Stimulated activated CD8-positive, alpha-beta memory T cell treated with anti-CD3 and anti-CD28 coated beads, Interleukin-4, amount 100 ng/mL, for 1 hour (primary cell): ENCODE measurements at places on chromosomes 11 and 22.

DNA sequence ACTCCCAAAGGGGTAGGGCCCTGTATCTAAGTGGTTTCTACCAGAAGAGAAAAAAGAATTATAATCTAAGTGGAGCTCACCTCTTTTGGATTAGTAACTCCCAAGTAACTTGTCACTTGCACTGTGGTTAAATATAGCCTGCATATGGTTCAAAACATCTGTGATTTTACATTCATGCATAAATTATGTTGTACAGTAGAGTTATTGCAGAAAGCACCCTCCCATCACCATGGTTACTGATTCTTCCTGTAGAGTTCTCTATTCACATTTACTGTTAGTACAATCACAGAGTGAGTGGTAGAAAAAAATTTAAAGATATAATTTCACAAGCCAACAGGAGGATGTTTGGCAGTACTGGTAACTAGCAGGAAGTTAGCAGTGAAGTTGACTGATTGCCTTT, 80.4 kb downstream of the LRRC4C start:
- DNase-seq = no peak

- DNase-seq = no peak
Observed at GRCh38 chr22:24952837-24953383, 394 bp downstream of the KIAA1671 start.

DNA sequence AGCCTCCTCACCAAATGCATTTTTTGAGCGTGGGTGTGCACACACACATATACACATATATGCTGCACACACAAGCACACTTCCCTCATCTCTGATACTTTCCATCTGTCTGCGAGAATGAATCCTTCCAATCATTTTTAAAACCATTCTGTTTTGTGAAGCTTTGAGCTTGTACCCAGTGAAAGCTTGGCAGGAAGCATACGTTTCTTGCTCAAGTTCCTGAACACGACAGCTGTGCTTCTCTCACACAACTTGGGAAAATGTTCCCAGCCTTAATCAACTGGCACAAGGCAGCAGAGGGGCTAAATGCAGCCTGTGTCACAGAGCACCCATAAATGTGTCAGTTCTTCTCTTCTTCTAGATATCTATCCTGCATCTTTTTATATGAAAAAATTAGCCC, 524.0 kb upstream of the KIRREL3 start:
- no peak for DNase-seq

- DNase-seq = no peak
Observed at GRCh38 chr11:69978841-69979614, 99.1 kb upstream of the ANO1 start.

DNA sequence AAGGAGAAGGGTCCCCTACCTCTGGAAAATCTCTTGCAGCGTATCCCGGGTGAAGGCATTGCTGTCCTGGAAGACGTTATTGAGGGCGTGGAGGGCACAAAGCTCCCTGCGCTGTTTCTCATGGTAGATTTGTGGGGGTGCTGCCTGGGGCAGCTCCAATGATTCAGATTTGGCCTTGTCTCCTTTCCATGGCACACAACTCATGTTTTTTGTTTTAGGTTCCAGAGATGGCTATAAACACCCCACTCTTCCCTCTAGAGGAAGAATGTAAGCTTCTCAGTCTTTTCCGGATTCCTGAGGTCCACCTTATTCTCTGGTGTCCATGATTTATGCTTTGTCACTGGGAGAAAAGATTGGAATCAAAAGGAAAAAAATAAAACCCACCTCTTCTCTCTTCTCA, 959 bp downstream of the JOSD1 start:
- DNase-seq = no peak

DNA sequence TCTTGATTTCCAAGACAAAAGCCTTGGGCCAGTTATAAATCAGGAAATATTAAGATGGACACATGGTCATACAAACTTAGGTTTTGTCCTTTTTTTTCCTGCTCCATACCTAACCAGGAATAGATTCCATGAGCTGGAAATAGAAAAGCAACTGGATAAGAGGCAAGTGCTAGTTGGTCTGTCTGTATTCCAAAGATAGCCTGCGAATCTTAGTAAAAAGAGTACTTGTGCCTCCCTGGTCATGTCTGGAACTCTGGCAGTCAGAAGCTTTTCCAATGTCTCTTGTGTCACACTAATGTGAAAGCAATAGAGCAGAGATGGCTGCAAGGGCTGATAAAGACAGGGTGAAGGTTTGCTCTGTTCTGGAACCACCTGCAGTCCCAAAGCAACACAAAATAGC, 590.2 kb upstream of the ANO5 start:
- no peak for DNase-seq

DNA sequence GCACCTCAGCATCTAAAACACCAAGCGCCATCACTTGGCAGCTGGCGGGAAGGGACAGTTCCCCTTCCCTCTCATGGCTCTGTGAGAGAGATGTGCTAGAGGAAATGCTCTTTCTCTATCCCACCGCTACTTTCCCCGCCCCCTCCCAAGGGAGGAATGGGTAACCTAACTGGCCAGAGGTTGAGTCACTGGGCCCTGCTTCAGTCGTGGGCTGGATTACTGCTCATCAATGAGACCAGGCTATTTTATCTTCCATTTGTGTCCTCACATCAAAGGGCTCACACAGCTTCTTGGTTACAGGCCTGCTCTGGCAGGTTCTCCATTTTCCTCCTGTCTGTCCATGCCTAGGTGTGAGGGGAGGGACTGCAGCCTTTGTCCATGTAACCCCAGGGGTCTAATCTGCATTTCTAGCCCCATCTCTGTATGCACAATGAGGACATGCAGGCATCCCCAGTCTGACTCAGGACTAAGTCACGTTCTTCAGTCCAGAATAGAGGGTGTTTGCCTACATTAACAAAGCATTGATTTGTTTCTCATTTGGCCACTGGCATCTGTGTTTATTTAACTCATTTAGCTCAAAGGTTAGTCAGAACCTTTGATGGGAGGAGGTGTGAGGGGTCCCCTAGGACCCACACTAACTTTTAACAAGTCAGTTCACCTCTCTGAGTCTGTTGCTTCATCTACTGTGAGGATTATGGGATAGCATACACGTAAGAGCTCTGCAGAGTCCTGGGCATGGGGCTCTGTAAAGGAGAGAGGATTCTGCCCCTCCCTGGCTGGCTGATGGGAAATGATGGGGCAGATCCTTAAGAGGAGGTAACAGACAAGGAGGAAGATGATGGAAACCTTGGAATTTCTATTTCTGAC, 99.1 kb downstream of the XRRA1 start:
- no peak for DNase-seq

DNA sequence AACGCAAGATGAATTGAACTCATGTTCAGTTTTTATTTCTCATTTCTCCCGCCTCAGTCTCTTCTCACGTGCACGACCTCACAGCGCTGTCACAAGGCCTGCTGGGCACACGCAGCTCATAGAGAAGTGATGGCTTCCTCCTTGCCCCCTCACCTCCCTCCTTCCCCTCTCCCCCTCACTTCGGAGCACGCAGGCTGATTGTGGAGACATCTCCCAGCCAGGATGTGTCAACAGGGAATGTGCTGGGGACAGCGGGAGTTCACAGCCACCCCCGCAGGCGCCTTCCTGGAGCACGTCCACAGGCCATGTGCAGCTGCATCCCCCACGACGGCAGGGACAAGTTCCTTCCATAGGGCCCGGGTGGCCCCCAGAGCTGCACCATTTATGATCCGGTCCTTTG, 29.1 kb upstream of the KRTAP5-6 start:
- DNase-seq = no peak

DNA sequence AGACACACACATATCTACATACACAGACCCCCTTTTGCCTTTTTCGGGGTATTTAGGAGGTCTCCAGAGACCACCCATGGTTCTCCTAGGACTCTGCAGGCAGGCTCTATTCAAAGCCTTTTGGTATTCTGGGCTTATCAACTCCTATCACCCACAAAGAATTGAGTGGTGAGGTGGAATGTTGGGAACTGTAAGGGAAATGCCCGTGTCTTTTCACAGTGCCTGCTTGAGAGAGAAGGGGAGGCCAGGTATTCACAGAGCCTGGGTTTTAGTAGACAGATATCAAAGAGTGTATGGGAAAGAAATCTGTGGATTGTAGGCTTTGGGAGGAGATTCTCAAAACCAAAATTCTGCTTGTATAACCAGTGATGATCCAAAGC, 44.0 kb upstream of the CSNK2A3 start:
- no peak for DNase-seq

- DNase-seq = no peak
Observed at GRCh38 chr11:16909359-16910035, 104.7 kb downstream of the PLEKHA7 start.

DNA sequence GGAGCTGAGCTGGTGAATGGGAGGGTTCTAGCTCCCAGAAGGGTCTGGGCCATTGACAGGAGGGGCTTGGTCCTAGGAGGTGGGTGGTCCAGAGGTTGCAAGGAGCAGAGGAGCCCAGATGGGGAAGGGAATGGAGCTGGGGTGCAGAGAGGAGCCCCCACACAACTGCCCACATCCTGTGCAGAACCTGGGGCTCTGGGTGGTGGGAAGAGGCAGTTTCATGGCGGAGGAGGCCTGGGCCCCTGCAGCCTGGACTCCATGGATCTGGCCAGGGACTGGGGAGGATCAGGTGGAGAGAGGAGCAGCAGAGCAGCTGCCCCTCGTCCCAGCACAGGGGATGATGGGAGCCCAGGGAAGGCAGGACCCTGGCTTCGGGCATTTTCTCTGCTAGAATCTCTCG, 963 bp upstream of the ADORA2A start:
- DNase-seq = no peak

DNA sequence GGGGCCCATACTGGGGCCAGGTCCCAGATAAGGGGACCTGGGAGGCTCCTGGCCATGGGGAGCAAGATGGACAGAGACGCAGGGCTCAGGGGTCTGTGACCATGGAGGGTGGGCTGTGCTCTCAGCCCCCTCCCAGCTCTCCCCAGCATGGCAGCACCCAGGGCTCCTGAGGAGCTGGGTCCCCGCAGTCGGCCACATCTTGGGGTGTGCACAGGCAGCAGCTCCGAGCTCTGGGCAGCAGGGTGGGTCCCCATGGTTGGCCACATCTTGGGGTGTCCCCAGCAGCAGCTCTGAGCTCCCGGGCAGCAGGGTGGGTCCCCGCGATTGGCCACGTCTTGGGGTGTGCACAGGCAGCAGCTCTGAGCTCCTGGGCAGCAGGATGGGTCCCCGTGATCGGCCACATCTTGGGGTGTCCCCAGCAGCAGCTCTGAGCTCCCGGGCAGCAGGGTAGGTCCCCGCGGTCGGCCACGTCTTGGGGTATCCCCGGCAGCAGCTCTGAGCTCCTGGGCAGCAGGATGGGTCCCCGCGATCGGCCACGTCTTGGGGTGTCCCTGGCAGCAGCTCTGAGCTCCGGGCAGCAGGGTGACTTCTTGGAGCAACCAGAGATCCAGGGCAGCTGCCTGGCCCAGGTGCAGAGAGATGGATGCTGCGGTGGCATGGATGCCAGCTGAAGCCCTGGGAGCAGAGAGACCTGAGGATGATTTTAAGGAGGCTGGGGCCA, 18.3 kb upstream of the MUC5B start:
- no peak for DNase-seq

- no peak for DNase-seq
Observed at GRCh38 chr11:15888556-15889345, 467.6 kb downstream of the SOX6 start.

- DNase-seq = no peak
Observed at GRCh38 chr22:25853501-25854284, 111.7 kb downstream of the MYO18B start.

- no peak for DNase-seq
Observed at GRCh38 chr11:103676413-103676812, 360.0 kb upstream of the DDI1 start.

DNA sequence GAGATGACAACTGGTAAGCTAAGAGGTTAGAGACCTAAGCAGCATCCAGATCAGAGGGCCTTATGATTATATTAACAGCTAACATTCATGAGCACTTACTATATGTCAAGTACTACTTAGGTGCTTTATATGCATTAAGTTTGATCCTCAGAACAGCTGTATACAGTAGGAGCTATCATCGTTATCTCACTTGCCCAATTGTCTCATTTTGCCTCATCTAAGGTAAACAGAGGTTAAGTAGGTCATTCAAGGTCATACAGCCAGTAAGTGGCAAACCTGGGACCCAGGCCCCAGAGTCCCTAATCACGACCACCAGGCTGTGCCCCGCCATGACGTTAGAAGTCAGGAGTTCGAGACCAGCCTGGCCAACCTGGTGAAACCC, 4.6 kb upstream of the POLR3H start:
- no peak for DNase-seq

- no peak for DNase-seq
Observed at GRCh38 chr22:18024956-18025720, 777 bp upstream of the MICAL3 start.

GRCh38 chr11:115522302-115522701, 18.1 kb upstream of the CADM1 start:
- DNase-seq = no peak

DNA sequence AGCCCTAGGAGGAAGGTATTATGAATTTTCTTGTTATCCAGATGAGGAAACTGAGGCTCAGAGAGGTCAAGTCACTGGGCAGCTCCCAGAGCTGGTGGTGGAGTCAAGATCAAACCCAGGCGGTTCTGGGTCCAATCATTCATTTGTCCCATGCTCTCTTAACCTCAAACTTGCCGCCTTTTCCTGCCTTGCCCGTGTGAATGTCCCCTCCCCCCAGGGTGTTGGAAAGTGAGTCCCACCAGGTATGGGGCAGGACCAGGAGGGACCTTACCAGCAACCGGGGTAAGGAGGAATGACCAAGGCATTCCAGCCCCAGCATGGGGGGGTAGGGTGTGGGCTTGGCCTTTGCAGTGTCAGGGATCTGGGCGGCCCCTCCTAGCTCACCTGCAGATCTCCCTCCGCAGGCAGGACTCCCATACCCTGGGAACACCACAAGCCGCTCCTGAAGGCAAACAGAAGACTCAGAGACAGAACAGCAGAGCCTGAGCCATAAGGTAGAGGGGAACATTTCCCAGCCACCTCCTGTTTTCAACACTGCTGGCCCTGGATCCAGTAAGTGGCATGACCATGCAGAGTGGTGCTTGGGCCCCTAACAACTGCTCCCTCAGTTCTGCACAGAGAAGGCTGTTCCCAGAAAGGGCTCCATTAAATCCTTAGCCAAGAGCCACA, 41.2 kb upstream of the SYT7 start:
- no peak for DNase-seq

GRCh38 chr11:63683133-63683991, 2.1 kb downstream of the RTN3 start:
- DNase-seq = no peak

DNA sequence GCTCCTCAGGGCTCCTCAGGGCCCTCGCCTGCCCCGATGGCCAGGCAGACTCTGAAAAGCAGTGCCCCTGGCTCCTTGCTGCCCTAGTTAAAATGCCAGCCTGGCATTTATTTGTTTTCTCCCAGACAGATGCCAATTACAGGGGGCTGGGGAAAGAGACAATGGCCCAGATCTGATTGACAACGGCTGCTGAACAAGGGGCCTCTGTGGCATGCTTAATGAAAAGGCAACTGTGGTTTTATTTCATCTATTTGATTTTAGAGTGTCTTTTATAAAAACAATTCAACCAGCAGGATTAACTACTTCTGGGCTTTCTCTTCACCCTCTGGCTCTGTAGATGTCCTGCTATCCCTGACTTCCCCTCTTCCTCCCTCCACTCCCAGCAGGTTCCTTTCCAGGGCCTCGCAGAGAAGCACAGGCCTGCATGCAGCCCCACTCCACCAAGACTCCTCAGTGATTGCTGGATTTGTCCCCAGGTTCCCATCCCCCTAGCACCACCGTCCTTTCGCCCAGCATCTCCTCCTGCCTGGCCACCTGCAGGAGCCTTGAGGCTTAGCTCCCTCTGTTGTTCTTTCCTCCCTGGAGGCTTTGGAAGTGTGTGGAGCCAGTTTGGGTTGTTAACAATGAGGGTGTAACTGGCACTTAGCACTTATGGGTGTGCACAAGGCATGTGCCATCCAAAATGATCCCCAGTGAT, 171.1 kb downstream of the TENM4 start:
- DNase-seq = no peak
